HuH-7 (cell line): ENCODE measurements at places on chromosomes 1 and 21.
A peak's percentile ranks its signal among the peaks of the same experiment; 100 is the strongest.

DNA sequence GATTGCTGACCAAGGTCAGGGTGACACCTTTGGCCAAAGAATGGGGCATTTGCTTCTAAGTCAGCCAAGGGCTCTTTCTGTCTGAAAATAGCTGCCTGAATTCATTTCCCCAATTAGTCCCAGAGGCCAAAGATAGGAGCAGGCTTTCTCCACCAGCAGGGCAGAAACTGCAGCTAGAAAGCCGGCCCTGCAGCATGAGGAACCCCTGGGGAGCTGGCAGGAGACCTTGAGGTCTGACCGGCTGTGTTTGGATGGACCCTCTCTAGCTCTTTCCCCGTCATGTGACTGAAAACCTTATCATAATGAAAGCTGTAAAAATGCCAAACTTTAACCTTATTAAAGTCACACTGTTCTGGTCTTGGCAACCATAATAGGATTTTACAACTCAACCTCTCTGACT lies 93.4 kb downstream of the CD58 start:
- DNase-seq: no peak

DNA sequence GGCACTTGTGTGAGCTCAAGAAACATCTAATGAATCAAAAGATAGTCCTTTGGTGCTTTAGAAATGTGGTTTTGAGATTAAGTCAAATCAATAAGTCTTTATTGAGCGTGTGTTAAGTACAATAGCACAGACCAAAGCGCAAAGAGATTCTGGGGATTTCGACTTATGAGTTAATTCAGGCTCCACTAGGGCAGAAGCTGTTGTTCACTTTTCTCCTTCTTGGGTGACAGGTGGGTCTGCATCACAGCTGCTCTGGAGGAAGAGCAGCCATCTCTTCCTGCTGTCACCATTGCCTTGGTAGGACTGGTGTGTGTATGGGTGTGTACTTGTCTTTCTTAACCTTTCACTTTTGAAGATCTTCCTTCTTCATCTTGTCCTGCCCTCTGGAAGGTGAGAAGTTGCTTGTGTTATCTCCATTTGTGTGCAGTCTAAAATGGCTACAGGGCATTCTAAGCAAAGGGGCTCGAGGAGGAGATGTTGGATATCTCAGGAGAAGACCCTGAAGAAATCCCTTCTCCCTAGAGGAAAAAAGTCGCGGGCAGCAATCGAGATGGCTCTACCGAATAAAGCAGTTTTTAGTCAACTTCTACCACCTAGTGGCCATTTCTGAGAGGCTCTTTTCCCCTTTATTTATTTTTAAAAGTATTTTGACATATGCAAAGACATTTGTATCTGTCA lies 22.9 kb upstream of the DISC1 start:
- DNase-seq: peak; percentile 45

DNA sequence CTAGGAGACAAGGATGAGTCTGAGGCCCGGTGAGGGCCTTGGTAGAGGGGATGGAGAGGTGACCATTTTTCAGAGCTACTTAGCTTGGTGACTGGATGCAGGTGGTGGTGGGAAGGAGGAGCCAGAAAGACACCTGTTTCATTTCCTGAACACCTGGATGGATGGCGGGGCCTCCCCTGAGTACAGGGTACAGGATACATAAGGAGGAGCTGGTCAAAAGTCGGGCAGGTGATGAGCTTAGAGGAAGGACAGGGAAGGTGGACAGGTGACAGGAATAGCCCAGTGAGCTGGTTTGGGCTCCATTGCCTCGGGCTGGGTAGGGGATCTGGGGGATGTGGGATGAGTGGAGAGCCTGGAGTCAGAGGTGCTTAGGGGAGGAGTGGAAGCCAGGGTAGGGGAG lies 6.3 kb downstream of the FAAH start:
- DNase-seq: no peak

GRCh38 chr1:98005326-98006010 lies 84.6 kb upstream of the DPYD start:
- DNase-seq: no peak

GRCh38 chr1:19436716-19437476 lies 48.4 kb downstream of the CAPZB start:
- DNase-seq: peak; percentile 71

DNA sequence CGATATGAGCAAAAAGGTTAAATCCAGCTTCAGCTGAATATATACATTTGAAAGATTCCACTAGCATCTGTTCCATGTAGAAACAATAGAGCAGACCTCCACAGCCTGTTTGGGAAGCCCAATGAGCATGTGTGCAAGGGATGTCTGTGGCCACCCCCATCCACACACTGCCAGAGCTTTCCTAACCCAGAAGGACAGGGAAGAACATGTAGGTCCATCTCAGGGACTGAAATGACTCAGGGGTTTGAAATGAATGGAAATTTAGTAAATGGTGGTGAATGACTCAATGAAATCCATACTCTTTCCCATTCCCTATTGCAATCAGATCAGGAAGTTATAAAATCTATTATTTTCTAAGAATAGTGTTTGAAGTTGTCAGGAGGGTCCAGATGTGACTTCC lies 397.2 kb downstream of the DUSP10 start:
- DNase-seq: no peak

DNA sequence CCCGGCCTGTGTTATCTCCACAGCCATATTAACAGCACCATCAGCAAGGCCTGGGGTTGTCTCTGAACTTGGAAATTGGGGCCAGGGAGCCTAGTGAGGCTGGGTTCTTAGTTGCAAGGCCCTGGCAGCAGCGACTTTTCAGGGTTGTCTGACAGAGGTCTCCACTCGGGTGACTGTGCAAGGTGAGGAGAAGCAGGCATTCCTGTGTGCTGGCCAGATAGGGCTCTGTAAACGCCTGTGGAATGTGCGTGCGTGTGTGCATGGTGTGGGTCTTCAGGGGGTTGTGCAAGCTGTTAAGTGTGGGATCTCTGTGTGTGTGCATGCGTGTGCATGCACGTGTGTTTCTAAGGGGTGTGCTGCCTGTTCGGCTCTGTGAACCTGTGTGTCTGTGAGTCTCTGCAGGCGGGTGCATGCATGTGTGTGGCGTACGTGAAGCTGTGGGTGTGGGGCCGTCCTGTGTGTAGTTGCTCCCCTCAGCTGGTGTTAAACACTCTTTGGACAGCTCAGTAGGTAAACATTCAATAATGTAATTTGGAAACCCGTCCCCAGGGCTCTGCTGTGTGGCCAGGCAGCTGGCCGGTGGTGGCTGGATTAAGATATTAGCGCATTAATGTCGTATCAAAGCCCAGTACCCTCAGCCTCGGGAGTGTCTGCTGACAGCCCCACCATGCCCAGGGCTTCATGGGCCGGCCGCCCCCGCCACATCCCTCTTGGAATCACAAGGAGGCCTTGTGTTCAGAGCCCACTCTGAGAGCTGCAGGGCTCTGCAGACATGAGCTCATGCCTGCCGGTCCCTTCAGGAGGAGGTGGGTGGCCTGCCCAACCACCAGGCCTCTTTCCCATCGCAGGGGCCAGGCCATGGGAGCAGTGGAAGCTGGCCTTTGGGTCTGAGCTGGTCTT lies 189.9 kb downstream of the FOXD2 start:
- DNase-seq: no peak

- DNase-seq: no peak
Measured at GRCh38 chr1:2019571-2020309, 595 bp downstream of the GABRD start.

DNA sequence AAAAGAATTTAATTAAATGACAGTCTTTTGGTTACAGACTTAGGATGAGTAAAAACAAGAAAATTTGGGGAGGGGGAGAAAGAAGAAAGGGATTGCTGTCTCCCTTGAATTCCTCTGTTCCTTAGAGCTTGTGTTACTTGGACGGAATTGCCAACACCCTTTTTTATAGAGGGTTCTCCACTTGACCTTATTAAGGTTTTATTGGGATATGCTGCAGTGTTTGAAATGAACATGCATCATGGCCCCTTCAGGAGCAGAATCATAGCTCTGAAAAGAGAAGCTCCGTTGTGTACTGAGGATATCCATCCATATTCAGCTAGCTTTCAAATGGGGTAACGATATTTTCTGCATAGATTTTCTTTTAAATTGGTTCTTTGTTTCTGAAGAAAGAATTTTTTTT lies 48.2 kb upstream of the DNASE2B start:
- no peak for DNase-seq

DNA sequence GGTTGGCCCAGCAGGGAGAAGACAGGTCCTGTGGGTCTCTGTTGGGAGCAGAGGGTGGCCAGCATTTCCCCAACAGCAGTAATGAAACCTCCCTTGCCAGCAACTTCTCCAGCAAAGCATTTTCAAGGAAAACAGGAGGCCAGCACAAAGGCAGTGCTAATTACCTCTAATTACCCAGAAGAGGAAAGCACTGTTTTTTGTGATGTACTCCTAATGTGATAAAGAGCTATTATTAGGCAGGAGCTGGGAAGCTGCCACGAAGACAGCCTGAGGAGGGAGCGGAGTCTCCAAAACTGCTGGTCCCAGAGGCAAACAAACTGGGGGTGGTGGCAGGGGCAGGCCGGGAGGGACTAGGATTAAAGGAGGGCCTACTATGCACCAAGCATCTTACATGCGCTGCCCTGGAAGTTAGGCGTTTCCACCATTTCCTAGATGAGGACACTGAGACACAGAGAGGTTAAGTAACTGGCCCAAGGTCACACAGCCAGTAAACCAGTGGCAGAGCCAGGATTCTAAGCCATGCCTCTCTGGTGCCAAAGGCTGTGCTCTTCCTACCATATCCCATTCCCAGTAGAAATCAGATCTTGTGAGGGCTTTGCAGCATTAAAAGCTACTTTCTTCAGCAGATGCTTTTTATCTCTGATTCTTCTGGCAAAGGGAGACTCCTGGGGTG lies 24.5 kb downstream of the HTR6 start:
- DNase-seq: no peak

- DNase-seq: no peak
Measured at GRCh38 chr1:35656863-35657232, 15.5 kb upstream of the PSMB2 start.

GRCh38 chr21:34613679-34614627 lies 960 bp downstream of the RCAN1 start:
- DNase-seq: no peak

DNA sequence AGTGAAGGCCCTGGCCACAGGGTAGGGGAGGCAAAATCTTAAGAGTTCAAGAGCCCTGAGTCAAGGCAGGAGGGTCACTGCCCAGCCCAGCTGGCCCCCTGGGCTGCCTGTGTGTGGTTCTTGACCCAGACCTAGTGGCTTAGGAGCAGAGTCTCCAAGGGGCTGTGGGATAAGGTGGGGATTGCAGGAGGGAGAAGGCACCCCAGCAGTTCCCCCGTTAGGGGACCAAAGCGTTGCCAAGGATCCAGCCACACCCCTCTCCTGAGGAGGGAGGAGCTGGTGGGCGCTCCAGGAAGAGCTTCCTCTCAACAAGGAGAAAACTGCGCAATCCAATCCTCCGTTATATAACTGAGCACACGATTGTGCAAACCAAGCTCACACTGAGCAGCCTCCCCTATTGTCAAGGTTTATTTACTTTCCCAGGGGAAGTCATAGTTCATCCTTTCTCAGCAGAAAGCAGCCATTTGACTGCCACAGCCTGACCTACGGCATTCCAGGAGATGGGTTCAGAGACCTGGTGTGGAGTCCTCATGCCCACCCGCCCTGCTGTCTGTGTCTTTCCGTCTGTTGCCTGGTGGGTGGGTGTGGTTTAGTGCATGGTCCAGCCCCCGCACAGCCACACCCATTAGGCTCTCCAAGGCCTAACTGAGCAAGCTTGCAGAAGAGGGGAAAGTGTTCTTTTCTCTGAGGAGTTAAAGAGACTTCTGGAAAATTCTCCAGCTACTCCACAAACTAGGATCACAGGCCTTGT lies 3.5 kb downstream of the EPHX1 start:
- DNase-seq: peak; percentile 93

DNA sequence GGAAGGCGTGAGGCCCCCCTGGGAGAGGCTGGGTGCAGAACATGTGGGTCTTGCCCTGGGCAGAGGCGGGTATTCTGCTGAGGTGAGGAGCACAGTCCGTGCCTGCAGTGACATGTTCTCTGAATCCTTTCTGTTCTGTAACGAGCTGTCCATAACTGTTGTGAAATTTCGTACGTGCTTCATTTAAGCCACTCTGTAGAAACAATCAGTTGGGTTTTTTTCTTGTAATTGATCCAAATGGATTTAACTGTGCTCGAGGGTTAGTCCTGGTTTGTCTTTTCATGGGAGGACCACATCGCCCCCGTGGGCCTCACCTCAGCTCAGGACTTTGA lies 45.4 kb upstream of the DIP2A start:
- DNase-seq: no peak

DNA sequence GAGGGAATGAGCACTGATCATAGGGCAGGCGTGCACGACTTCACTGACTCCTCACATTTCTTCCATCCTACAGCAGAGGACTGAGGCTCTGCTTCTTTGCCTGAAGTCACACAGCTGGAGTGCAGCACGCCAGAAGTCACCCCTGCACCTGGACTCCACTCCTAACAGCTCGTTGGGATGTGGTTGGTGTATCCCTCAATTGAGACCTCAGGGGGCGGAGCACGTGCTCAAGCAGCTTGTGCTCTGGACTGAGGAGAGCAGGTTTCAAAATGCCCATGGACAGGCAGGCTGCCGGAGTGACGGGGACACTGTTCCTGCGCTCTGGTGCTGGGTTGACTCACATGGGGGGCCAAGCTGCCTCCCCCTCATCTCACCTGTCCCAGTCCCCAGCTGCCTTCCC lies 13.9 kb downstream of the CHIT1 start:
- DNase-seq: no peak

DNA sequence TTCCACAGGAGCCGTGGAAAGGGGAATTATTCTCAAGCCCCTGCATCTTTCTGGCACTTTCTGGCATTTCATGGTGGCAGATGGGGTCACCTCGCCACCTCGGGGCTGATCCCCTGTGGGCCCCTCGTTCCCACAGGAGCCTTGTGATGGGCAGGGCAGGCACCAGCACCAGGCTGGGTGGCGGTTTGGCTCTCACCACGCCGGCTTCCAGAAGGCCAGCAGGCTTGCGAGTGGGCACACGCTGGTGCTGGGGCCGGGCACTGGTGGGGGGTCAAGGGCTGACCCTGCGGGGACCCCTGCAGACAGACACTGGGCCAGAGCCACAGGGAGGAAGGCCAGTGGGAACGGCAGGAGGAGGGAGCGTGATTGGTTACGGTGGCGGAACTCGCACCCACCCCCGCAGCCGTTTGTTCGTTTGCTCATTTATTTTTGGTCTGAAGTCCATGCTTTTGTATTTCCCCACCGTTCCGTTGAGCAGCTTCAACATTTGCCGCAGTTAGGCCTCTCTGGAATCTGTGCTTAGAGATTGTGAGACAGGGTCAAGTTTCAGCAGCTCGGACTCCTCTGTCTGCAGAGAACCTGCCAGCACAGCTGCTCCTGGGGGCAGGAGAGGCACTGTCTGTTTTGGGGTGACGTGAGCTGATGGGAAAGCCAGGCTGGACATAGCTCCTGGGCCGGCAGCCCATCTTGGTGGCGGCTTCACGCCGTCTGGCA lies 5.3 kb downstream of the COL18A1 start:
- DNase-seq: peak; percentile 77

- DNase-seq: no peak
Measured at GRCh38 chr1:178912597-178912996, 41.7 kb upstream of the ANGPTL1 start.
